Stimulated activated CD8-positive, alpha-beta memory T cell treated with anti-CD3 and anti-CD28 coated beads, Interleukin-4, amount 100 ng/mL, for 1 hour (primary cell): ENCODE measurements at places on chromosomes 5 and 9.

GRCh38 chr9:126063326-126063725 is 263.3 kb upstream of the MVB12B start:
- no peak for DNase-seq

GRCh38 chr5:164784230-164784629 is 1278.8 kb downstream of the MAT2B start:
- DNase-seq = no peak

DNA sequence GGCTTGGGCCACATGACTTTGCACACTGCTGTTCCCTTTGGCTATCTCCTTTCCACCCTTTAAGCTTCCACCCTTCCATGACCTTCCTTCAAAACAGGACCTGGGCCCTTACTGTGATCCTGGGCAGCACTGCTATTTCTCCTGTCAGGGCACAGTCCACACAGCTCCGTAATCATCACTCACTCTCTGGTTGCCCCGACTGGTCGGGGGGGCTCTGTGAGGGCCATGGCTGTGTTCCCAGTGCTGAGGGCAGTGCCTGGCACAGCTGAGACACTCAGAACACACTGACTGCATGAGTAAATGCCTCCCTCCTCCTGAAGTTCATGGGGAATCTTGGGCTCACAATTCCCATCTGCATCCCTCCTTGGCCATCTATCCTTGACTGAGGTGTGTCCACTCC is 12.2 kb downstream of the TRAF1 start:
- no peak for DNase-seq

GRCh38 chr9:98331536-98332259 is 76.2 kb upstream of the TBC1D2 start:
- no peak for DNase-seq

GRCh38 chr9:684054-684890 is 157.2 kb upstream of the DMRT1 start:
- DNase-seq = no peak

GRCh38 chr9:78676009-78676408 is 379.1 kb downstream of the PSAT1 start:
- DNase-seq = no peak

- no peak for DNase-seq
Measured at GRCh38 chr5:88480801-88481499, 212.3 kb upstream of the TMEM161B start.

- no peak for DNase-seq
Measured at GRCh38 chr5:115888027-115888426, 46.3 kb downstream of the AP3S1 start.
